ENCODE measurements at places on chromosomes 13 and 19.

GRCh38 chr13:99690426-99691174 lies 189.3 kb downstream of the TM9SF2 start:
- no peak for DNase-seq

DNA sequence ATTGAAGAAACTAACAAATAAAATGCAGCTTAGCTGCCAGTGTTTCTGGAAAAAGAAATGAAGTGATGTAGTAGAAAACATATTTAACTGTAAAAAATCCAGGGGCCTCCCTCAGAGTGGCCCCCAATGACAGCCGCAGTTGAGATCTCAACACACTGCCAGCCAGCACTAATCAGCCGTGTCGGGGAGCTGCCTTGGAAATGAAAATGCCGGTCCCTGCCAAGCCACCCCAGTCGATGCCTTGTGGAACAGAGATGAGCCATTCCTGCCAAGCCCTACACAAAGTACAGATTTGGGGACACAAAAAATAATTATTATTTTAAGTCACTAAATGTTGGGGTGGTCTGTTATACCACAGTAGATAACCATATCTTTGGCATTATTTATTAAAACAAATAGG lies 1342.4 kb downstream of the EFNB2 start:
- no peak for DNase-seq

DNA sequence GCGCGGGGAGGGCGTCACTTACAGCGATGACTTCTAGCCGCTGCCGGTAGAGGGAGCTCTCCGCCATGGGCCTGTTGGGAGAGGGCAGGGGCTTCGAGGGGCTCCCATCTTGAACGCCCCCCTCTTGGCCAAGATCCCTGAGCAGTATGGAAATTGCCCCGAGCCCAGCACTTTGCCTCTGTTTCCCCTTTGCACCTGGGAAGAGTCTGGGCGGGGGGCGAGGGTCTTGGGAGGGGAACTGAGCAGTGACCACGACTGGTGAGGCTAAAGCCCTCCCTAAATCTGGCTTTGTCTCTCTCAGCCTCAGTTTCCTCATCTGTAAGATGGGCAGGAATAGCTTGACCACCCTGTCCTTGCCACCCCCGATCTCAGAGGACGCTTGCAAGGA lies 2.8 kb downstream of the PALM3 start:
- DNase-seq, result no peak

DNA sequence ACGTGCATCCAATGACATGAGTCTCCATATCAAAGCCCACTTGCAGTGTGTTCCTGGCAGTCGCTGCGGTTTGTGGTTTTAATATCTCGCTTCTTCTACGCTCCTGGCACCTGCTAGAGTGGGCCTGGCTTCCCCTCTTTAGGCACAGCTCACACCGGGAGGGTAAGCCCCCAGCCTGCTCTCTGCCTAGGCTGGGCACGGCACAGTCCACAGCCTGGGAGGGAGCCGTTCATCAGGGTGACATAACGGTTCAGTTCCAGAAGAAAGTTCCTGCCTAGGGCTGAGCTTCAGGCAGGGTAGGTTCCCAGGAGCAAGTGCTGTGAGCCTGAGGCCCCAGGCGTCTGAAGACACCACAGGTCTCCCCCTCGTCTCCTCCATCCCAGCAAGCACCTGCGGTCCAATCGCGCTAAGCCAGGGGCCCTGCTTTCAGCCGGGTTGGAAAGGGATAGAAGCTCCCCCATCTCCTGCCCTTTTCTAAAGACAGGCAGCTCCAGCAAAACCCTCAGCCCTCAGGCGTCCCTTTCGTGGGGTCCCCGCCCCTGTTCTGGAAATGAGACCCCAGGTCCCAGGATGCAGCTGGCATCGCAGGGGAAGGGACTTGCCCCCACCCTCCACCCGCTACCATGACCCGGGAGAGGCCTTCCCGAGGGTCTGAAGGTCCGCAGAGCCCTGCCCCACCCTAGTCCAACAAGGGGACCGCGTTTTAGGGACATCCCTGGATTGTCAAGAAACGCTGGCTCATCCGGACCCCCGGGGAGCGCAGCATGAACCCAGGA lies 121.6 kb upstream of the ZNF507 start:
- DNase-seq, result no peak

- peak; percentile 7 for DNase-seq
These were observed 455.7 kb downstream of the SUCLA2 start for GRCh38 chr13:47545201-47546024.

DNA sequence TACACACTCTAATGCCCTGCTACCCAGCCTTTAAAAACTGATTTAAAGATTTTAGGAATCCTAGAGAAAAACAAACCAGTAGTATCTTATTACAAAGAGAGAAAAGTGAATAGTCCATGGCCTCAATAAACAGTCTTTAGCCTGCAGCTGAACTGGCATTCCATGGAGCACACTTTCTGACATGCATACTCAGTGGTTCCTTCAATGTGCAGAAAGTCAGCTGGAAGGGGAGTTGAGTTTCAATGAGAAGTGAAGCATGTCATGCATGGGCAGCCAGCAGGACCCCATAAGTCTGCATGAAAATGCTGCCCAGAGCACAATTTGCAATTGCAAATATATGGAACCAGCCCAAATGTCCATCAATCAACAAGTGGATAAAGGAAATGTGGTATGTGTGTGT lies 273.7 kb downstream of the UQCRFS1 start:
- DNase-seq, result no peak

DNA sequence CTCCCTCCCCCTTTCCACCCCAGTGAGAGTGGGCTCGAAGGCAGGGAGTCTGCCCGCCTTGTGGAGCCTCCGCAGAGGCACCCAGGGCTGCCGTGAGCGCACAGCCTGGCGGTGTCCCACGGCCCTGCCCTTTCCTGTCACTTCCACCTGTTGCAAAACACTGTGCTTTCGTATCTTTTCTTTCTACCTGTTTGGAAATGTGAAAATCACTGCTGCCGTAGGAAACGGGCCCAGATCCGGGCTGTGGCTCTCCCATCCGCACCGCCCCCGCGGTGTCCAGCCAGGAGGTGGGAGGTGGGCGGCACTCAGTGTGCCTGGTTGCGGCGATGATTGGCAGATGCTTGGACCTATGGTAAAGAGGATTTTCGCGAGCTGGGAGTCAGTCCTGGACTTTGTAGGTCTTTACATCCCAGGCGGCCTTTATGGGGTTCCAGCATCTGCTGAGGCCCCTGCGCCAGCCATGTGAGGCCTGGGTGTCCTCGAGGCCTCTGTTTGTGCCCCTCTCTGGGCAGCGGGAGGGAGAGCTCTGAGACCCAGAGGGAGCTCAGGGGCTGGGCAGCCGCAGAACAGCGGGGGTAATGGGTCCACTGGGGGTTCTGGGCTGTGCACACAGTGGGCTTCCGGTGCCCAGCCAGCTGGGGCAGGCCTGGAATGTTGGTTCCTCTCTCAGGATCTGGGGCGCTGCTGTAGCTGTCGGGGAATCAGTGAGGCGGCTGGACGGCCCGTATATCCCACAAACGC lies 6.1 kb downstream of the STK11 start:
- no peak for DNase-seq

DNA sequence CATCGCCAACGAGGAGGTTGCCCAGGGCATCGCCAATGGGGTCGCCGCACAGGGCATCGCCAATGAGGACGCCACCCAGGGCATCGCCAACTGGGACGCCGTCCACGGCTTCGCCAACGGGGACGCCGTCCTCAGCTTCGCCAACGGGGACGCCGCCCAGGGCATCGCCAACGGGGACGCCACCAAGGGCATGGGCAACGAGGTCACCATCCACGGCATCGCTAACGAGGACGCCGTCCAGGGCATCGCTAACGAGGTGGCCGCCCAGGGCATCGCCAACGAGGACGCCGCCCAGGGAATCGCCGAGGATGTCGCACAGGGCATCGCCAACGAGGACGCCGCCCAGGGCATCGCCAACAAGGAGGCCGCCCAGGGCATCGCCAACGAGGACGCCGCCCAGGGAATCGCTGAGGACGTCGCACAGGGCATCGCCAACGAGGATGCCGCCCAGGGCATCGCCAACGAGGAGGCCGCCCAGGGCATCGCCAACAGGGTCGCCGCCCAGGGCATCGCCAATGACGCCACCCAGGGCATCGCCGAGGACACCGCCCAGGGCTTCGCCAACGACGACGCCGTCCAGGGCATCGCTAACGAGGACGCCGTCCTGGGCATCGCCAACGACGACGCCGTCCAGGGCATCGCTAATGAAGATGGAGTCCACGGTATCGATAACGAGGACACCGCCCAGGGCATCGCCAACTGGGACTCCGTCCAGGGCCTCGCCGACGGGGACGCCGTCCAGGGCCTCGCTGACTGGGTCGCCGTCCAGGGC lies 945.7 kb downstream of the TUBA3C start:
- no peak for DNase-seq

DNA sequence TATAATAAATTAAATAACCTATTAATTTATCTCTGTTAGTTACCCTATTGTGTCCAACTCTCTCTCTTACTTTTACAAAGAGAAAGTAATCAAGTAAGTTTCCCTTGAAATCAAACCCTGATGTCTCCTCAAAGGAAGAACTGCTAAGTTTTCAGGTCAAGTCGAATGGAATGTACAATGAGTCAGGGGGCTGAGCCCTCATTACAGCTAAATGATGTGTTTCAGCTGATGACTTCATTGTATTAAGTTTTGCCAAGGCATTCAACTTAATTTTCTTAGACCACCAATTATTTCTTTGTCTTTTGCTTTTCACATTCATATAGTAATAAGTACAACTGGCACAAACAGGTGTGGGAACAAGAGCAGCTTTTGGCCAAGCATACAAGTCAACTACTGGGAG lies 54.7 kb upstream of the DCT start:
- no peak for DNase-seq

- peak; percentile 32 for DNase-seq
These were observed 67.7 kb upstream of the TEX29 start for GRCh38 chr13:111252446-111253364.

GRCh38 chr13:63460462-63461090 lies 2044.9 kb upstream of the PCDH20 start:
- DNase-seq, result no peak

DNA sequence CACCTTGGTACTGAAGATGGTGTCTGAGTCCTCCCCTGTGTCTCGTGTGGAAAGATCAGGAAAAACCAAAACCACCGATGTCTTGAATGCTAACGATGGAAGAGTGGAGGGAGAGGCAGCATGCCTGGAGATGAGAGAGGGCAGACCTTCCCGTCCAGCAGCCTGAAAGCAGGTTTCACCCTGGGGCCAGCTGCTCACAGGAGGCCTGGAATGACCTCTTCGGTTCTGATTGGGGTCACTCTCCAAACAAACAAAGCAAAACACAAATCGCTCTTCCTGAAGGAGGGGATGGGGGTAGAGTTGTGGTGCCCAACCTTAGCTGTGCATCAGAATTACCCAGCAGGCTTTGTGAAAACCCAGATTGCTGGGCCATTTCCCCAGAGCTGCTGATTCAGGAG lies 142.3 kb upstream of the SOX1 start:
- no peak for DNase-seq

- peak; percentile 14 for DNase-seq
These were observed 30.1 kb downstream of the ZAR1L start for GRCh38 chr13:32284927-32285632.

- no peak for DNase-seq
These were observed 64.0 kb downstream of the RXFP2 start for GRCh38 chr13:31803311-31803710.

DNA sequence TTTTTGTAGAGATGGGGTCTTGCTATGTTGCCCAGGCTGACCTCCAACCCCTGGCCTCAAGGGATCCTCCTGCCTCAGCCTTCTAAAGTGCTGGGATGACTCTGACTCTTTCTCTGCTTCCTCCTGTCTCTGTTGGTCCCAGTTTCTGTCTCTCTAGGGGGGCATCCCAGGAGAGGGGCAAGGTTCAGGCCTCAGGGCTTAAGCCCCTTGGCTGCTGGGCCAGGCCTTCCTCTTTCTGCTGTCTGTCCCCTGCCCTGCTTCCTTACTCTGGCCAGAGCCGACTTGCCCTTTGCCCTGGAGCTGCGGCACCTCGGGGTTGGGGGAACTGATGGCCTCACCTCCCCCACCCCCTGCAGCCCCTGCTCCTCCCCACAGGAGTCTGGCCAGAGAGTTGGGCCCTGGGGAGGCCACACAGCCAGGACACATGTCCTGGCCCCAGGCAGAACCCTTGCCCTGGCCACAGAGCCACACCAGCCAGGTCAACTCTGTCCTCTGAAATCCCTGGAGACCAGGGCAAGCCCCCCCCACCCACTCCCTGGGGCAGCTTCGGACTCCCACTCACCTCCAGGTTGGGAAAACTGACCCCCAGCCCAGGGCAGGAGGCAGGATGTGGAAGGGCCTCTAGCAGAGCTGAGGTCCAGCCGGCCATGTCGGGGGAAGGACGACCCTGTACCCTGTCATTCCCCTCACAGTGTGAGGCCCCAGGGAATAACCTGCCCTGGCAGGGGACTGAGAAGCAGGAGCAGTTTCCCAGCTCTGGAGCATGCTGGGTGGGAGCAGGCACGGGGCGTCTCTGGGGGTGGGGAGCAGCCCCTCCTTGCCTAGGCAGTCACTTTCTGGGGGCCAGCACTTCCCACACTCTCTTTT lies 23.7 kb downstream of the CEBPA start:
- no peak for DNase-seq

- DNase-seq, result peak; percentile 95
These were observed 178.8 kb upstream of the RFC3 start for GRCh38 chr13:33639158-33639557.

DNA sequence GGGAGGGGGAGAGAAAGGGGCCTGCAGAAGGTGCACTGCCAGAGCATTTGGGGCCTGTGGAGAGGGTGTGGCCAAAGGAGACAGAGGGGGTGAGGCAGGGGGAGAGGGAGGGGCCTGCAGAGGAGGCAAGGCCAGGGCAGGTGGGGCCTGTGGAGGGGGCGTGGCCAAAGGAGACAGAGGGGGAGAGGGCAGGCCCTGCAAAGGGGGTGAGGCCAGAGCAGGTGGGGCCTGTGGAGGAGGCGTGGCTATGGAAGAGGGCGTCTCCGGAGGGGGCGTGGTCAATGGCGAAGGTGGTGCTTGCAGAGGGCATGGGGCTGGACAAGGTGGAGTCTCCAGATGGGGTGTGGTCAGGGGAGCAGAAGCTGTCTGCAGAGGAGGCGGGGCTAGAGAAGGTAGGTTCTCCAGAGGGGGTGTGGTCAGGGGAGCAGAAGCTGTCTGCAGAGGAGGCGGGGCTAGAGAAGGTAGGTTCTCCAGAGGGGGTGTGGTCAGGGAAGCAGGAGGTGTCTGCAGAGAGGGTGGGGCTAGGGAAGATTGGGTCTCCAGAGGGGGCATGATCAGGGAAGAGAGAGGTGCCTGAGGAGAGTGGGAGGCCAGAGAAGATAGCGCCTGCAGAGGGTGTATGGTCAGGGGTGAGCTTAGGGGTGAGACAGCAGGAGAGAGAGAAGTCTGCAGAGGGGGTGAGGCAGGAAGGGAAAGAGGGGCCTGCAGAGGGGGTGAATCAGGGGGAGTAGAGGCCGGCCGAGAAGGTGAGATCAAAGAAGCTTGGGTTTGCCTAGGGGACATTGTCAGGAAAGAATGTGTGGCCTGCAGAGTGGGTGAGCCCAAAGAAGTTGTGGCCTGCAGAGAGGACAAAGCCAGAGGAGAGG lies 3.4 kb downstream of the PRR36 start:
- no peak for DNase-seq
